ENCODE measurements at places on chromosomes 7 and 10.

GRCh38 chr7:121195010-121195409, 133.8 kb upstream of the WNT16 start:
- DNase-seq = no peak

GRCh38 chr7:83153419-83153818, 9.3 kb downstream of the PCLO start:
- no peak for DNase-seq

- DNase-seq = no peak
Measured at GRCh38 chr7:151711435-151711872, 165.5 kb downstream of the PRKAG2 start.

DNA sequence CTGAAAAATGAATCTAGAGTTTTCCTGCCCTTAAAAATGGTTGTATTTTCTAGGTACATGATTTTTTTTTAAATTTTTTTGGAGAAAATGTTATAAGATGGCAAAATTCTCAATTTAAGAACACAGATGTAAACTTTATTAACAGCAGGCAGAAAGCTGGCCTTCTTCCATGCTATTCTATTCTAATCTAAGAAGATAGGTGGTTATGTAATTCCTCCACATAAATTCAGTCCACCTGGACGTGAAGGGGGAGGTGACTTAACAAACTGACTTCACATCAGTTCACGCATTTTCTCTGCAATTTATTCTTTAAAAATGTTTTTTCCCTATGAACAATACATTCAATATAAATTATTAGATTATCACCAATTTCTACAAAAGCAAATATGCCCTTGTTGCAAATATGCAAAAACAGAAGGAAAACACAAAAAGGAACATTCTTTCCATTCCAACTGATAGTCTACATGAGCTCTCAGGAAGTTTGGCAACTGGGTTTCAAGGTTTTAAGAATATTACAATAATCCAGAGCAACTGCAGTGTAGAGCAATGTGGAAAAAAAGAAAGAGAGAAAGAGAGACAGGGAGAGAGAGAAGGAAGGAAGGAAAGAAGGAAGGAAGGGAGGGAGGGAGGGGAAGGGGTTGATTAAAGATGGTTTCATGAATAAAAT, 76.8 kb downstream of the HIBADH start:
- no peak for DNase-seq

GRCh38 chr7:152399344-152399743, 36.5 kb downstream of the KMT2C start:
- DNase-seq = no peak

GRCh38 chr10:118775478-118775877, 20.7 kb upstream of the CACUL1 start:
- DNase-seq = no peak

DNA sequence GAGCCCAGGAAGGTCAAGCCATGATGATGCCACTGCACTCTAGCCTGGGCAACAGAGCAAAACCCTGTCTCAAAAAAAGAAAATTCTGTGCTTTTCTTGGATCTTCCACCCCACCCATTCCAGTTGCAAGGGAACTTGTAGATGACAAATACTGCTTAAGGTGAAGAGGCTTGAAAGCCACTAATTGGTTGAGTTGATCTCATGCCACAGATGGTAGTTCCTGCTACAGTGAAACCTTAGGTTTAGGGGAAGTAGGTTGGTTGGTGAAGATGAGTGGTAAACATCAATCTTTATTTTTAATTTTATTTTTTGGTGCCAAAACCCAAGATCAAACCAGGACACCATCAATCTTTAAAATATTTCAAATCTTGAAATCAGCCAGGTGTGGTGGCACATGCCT, 2.9 kb upstream of the GDI2 start:
- no peak for DNase-seq

DNA sequence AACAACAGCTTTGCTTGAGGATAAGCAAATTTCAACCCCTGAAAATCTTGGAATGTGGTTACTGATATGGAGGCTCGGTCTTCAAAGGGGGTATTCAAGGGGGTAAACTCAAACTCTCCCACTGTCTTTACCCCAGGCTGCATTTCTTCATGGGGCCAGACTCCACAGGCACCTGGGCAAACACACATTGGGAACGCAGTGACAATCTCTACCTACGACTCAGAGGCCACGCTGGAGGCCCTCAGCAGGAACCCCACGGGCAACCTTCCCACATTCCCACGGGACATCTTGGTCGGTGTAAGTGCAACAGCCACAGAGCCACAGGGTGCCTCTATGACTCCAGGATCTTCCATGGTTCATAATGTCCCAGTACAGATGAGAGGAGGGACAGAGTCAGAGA, 2.2 kb upstream of the INSIG1 start:
- DNase-seq = no peak

- DNase-seq = no peak
Measured at GRCh38 chr7:134660961-134661376, 14.3 kb downstream of the BPGM start.

DNA sequence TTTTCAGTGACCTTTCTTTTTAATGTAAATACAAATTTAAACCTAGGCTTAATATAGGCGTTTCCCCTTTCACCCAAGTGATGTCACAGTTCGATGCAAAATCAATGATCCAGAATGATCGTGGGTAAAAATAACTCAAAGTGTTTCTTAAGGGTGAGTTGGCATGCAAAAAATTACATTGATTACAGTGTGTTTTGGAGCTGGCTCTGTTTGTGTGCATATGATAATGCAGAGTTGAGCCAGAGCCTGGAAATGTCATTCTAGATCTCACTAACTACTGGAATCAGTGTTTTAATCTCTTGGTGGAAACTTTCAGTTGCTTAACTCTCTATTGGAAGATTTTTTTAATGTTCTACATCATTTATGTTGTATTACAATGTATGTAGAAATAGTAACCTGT, 72.5 kb upstream of the MXI1 start:
- no peak for DNase-seq

DNA sequence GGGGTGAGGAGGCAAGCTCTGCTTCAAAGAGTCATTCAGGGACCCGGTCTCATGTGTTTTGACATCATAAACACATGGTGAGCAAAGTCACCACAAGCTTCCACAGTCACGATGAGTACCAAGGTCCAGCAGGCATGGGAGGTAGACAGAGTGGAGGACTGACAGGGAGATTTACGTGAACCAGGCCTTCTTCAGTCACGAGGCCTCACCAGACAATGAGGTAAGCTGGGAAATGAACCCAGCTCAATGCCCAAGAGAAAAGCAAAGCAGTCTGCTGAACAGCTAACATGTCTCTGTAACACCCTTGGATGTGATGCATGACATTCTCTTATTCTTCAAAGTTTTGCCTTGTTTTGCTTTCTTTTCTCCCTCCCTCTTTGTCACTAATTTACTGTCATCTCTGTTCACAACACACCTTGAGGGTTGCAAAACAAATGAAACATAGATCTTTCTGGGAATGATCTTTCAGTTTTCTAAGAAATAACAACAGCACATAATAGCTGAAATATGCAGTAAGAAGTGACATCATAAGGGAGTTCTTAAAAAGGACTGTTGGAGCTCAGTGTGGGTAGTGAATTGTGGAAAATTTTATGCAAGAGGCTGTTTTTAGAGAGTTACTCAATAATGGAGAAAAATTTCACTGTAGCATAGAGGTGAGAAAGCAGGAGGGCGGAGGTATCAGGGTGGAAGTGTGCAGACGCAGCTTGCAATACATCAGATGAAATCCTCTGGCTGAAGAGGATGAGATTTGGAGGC, 9.0 kb downstream of the PPP1R17 start:
- DNase-seq = no peak

DNA sequence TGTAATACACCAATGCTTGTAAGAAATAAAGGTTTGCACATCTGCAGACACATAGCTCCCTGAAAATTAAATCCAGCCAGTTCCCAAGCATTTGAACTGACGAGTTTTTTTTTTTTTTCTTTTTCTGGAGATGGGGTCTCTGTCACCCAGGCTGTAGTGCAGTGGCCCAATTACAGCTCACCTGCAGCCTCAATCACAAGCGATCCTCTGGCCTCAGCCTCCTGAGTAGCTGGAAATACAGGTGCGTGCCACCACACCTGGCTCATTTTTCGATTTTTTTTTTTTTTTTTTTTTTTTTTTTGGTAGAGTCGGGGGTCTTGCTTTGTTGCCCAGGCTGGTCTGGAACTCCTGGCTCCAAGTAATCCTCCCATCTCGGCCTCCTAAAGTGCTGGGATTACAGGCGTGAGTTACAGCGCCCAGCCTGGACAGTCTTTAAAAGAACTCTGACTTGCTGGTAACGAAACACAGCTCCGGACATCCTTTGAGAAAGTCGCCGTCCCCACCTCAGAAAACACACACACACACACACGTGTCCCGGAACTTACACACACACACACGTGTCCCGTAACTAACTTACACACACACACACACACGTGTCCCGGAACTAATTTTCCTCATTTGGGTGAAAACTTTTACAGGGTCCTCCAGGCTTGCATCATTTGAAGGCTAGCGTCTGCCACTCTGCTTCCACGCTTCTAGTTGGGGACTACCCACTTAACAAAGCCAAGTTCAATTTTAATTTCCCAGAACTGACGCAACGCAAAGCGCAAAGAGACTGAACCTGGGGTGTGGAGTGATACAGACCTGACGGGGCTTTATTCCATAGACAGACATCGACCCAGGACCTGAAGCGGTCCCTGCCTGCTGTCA, 18.6 kb downstream of the OCM2 start:
- no peak for DNase-seq

- DNase-seq = no peak
Measured at GRCh38 chr10:17984056-17984455, 32.3 kb downstream of the SLC39A12 start.

DNA sequence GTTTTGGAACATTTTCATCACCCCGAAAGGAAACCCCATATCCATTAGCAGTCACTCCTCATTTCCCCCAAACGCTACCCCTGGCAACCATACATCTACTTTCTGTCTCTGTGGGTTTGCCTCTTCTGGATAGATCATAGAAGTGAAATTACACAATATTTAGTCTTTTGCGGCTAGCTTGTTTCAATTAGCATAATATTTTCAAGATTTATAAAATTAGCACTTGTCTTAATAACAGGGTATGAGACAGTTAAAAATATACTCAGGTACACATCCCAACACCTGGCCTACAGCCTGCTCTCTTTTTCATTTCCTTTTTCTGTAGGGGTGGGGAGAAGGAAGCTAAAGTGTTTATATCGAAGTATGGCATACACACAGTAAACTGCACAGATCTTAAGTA, 81.4 kb upstream of the LRGUK start:
- DNase-seq = no peak

GRCh38 chr7:70153933-70154332, 555.7 kb downstream of the AUTS2 start:
- DNase-seq = no peak

DNA sequence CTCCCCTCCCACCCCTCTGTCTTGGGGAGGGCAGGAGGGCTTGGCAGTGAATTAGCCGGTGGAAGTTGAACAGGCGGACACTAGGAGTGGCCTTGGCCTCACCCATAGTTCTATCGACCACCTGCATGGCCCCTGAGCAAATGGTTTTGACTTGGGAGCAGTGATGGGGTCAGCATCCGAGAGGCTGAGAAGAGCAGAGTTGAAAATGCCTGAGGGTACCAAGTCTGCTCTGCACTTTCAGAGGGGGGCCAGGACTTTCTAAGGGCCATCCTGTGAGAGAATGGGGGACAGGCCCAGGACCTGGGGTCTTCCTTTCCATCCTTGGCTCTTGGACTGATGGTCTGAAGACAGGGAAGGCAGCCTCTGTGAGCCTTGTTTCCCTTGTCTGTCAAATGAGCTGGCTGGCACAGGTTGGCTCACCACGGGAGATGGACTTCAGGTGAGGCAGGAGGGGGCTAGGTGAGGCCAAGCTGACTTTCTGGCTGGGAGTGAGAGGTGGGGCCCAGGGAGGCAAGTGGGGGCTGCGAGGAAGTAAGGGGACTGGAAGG, 29.4 kb downstream of the CDH23 start:
- DNase-seq = no peak

GRCh38 chr10:8133146-8133545, 78.7 kb downstream of the GATA3 start:
- DNase-seq = no peak

DNA sequence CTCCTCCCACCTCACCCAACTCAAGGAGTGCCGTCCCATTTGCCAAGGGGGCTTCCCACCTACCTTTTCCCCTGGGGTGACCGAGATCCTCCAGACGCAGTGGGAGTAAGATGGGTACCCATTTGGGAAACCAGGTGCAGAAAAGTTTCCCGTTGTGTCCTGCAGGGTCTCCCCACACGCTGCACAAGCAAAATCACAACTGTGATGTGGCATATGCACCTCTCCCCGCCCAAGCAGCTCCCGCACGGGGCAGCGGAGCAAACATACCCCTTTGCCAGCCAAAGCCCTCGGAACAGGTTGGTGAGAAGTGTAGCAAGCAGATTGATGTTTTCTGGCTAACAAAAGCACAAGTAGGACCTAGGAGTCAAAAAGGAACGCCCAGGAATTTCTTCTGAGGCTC, 51.5 kb upstream of the OPALIN start:
- DNase-seq = no peak

DNA sequence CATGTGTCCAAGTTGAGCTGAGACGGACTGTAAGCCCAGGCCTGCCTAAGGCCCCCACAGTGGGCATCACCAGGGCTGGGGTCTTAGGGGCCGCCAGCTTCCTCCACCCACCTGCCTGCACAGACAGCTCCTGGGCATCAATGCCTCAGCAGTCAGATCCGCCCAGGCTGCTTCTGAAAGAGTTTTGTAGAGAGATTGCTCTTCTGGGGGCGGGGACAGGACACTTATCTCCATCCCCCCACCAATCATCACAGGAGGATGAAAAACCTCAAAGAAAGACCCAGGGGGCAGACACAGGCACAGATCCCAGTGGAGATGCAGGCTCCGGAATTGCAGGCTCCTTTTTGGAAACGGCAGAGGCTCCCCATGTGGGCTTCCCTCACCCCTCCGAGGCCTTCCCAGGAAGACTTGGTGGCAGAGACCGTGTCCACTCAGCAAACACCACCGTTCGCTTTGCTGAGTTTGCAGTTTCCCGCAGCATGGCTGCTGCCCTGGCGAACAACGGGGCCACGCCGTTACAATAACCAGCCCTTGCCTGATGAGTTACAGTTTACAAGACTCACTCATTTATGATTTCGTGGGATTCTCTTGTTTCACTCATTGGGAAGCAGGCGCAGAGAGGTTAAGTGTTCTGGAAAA, 96.4 kb downstream of the MKI67 start:
- no peak for DNase-seq

DNA sequence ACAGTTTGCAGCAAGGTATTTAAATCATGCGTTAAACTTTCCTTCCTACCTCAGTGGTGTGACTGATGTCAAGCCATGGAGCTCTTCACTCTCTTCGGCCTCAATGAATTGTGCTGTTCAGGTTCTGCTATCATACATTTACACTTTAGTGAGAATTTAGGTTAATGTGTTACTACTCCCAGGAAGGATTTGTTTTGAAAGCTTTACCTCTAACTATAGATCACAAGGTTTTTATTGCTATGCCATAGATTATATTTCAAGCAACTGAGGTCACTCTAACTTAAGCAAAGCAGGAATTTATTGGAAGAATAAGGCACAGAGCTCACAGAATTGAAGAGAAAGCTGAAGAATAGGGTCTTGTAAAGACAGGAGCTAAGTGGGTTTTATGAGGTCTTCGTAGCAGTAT, 11.0 kb upstream of the ADD3 start:
- DNase-seq = no peak

All from HFF-Myc (cell line).